Stimulated activated naive CD4-positive, alpha-beta T cell (primary cell): ENCODE measurements at places on chromosomes 11 and 22.

DNA sequence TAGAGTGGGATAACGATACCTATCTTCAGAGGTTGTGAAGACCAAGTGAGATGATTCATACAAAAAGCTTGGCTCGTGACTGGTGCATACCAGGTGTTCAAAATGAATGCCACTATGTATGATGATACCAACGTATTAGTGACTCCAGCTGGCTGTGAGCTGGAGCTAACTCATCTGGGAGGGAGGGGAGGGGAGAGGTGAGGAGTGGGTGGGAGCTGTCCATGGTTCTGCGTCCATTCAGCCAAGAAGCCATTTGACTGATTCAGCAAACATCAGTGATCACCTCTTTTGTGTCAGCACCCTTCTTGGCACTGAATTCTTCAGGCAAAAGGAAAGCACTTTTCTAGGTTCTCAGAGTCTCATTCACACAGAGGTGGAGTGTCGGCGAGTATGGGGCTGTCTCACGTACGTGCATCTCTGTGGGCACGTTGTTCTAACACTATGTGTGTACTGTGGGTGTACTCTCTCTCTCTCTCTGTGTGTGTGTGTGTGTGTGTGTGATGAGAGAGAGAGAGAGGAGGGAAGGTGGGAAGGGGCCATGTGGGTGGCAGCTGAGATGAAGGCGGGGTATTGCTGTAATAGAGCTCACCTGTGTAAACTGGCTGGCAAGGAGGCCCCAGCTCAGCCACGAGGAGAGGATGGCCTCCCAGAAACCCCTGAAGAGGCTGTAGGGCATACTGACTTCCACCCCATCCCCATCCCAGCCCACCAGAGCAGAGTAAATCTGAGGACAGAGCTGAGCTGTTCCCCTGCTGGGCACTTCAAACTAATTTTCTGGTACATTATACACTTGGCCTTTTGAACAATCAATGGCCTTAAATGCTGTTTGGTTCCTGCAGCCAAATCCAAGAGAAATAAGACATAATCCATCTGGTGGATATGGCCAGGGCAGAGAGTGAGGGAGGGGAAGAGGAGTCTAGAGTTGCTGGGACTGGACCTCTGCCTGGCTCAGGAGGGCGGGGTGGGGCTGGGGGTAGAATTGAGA lies 96.1 kb upstream of the THY1 start:
- no peak for DNase-seq

DNA sequence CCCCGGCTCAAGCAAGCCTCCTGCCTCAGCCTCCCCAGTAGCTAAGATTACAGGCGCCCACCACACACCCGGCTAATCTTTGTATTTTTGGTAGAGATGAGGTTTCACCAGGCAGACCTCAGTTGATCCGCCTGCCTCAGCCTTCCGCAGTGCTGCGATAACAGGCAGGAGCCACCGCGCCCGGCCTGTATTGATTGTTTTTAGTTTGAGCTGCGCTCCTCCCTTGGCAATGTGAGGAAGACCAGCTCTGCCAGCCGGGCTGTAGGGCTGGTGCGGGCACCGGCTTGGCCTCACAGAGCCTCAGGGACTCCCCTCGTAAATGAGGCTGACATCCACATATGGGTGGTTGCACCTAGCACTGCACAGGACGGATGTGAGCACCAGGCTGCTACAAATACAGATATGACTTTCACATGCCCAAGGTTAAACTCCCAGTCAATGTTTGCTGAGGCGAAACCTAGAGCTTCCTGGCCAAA lies 7.5 kb upstream of the SLC2A11 start:
- no peak for DNase-seq

- DNase-seq: no peak
These were observed 96.9 kb upstream of the PITPNB start for GRCh38 chr22:28015676-28016601.

DNA sequence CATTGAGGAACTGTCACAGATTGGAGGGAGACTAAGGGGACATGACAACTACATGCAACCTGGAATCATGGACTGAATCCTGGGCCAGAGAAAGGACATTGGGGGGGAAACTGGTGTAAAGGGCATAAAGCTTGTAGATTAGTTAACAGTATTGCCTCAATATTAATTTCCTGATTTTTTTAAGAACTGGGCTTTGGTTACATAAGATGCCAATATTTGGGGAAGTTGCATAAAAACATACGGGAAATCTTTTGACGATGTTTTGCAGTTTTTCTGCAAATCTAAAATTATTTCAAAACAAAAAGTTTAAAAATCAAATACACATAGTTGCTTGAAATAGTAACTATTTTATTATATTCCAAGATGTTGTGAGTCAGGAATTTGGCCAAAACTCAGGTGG lies 2.9 kb upstream of the FOLR3 start:
- DNase-seq: no peak

DNA sequence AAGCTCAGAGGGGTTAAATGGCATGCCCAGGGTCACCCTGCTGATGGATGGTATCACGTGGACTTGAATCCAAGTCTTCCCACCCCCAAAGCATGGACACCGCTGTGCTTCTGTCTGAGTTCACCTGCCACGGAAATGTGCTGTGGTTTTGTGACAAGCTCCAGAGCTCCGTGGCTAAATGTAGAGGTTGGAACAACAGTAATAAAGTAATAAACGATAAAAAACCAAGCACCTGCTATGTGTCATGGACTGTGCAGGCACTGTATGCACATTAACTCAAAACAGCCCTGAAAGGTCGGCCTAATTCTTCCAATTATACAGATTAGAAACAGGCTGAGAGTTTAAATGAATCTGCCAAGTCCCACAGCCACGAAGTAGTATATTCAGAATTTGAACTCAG lies 182.1 kb upstream of the NAV2 start:
- DNase-seq: no peak

GRCh38 chr11:221539-221938 lies 14.0 kb downstream of the RIC8A start:
- DNase-seq: no peak

DNA sequence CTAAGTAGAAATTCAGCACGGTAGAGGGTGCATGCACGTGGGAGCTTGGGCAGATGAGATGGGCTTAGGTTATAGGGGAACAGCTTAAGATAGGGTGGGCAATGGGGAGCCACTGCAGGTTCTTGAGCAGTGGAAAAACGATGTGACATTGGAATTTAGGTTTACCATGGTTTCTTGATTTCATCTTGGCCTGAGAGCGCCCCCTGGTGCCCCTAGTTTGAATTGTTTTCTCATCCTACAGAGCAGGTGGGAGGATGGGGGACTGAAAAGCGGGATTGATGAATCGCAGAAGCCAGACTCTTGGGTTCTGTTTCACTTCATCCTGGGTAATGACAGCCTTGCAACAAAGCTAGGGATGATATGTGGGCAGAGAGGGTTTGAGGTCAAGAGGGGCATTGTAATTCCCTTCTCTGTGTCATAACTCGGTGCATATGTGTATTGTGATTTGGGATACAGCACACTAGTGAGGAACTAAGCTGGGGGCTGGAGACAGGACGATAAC lies 6.7 kb upstream of the MCAM start:
- DNase-seq: peak; percentile 72

DNA sequence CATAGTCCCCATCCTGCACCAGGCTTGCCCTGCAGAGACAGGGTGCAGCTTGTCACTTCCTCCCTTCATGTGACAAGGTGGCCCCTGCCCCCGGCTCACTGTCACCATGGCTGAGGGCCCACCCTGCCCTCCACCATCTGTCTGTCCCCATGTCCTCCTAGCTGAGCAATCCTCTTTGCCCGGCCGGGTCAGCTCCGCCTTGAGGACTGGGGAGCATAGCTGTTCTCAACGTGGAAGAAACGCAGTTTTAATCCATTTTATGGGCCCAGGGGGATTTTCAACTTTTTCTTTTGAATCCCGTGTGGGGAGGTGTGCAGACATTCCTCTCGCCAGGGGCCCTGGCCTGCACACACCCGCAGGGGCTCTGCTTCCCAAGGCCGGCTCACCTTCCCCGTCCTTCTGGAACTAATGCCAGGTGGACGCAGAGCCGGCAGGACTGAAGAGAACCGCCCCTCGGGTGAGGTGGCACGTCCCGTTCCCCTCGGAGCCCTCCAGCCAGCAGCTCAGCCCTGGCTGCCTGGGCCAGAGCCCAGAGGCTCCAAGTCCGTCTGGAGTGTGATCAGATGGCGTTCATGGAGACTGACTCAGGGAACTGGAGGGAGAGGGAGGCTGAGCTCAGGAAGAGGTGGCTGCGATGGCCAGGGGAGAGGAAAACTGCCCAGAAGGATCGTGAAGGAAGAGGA lies 1108.7 kb downstream of the BRD1 start:
- no peak for DNase-seq

DNA sequence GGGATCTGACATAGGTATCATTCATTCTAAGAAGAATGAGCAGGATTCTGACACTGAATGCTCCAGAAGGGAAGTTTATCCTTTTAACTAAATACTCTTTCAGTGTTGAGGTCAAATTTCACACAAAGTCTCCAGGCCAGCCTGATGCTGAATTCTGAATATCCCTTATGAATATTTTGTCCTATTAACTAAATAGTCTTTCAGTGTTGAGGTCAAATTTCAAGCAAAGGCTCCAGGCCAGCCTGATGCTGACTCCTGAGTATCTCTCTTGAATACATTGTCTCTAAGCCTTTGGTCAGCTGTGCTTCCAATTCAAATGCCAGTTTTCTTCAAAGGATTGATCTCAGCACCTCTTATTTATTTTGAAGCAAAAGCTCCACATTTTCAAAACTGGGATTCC lies 676.8 kb downstream of the NTM start:
- DNase-seq: no peak

GRCh38 chr11:117979481-117980211 lies 6.5 kb upstream of the IL10RA start:
- no peak for DNase-seq

- DNase-seq: no peak
These were observed 467.6 kb downstream of the SOX6 start for GRCh38 chr11:15888556-15889345.

DNA sequence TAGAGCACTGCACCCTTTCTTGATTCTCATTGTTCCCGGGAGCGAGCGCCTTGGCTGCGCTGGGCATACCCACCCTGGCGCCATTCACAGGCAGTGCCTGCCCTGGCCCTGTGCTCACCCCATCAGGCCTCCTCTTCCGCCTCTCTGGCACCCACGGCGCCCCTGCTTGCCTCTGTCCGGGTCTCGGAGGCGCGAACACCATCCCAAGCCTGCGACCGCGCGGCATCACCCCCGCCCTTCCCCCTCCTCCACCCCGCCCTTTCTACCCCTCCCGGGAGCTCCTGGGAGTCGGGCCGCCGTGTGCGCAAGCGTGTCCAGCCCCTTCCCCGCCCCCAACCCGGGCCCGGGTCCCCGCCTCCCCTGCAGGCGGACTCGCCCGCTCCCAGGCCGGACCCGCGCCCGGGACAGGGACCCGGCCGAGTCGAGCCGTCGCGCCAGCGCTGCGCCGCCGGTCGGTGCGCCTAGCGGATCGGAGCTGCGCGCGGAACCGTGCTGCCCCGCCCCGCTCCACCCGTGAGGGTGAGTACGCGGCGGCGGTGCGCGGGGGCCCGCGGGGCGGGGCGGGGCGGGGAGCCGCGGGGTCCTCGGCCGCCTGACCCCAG lies at the start of gene ST3GAL4:
TSS of gene ST3GAL4 (plus strand) at position 363 of the 602 bp plus-strand sequence. CDS start 50,470 bp downstream, outside the sequence.
- peak; percentile 35 for DNase-seq

DNA sequence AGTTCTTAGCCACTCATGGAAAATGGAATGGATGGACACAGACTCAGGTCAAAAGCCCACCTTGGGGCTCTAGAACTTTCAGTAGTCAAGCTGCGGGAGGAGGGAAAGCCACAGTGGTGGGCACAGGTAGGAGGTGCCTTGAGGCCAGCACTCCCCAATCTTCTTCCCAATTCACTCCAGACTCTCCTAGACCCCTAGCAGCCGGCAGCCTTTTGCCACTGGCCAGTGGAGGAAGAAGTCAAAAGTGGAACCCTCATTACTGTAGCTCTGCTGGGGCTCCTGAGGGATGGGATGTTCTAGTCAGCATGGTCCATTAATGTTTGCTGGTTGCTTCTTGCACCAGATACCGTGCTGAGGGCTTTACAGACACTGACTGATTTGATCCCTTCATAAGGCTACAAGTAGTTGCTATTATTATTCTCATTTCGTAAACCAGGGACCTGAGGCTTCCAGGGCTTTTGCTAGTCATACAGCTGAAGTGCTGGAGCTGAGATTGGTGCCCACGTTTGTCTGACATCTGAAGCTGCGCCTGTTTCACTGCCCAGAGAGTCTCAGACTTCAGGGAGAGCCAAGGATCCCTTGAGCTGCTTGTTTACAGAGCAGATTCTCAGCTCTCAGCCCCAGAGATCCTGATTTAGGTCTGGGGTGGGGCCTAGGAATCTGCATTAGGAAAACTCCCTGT lies 1.1 kb downstream of the UCP3 start:
- no peak for DNase-seq

DNA sequence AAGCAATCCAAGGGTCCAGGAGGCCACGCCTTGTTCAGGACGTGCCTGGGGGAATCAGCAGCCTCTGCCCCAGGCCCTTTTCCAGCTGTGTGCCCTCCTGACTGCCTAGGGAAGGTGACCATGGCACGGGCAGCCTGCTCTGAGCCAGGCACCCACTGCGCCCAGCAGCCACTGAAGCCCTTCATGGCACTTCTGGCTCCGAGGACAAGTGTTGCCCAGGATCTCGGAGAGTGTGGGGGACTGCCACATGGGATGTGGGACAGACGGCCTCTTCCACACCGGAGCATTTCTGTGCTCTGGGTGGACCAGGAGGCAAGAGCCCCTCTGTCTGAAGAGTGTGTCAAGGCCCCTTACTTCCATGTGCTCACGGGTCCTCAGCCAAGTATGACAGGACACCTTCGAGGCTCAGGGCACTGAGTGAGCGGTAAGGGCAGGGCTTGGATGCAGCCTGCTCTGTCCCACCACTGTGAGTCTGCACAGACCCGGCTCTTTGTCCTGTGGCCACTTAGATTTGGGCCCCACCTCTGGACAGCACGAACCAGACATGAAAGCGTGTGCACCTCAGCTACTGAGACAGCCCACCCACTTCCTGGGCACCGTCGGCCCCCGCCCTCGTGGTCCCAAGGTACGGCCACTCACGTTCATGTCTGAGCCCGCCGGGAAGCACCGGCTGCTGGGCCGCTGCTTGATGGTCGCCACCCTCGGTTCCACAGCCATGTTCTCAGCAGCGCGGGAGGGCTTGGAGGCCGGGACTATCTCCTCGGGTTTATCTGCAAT lies 93.6 kb downstream of the CTTN start:
- DNase-seq: no peak

DNA sequence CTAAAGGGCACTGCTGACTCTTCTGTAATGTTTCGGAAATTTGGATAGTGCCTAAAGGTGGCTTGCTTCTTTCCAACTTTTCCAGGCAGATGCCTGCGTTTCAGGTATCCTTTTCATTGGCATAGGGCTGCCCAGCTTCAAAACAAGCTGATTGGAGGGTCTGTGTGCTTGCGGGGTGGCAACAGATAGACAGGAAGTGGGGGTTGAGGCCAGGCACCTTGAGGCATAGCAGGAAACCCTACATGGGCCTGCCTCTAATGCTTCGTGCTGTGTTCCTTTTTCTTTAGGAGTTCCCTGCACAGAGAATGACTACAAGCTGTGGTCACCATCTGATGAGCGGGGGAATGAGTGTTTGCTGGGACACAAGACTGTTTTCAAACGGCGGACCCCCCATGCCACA lies 92.2 kb upstream of the SORL1-AS1 start:
- no peak for DNase-seq

DNA sequence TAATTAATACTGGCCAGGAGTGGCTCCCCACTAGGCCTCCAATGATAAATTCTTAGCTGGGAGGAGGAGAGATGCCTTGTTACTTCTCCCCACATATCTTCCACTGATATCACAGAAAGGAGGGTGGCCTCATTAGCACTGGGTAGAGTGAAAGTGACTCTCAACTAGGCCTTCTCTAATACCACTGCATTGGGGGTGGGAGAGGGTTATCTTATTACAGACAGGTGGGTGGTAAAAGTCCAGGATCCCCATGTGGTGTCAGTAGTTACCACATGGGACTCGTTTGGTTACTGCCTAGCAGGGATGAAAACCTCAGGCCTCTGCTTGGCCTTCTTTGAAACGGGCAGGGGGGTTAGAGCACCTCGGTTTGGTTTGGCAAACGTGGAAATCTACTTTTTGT lies 167.3 kb downstream of the UVRAG start:
- no peak for DNase-seq
